ENCODE measurements at places on chromosomes 5 and 9.

- DNase-seq = no peak
Measured at GRCh38 chr9:112341730-112342129, 8.3 kb upstream of the PTBP3 start.

GRCh38 chr5:7668627-7669026 is 182.3 kb downstream of the CFAP90 start:
- DNase-seq = no peak

GRCh38 chr5:91865915-91866314 is 482.8 kb upstream of the ARRDC3 start:
- DNase-seq = no peak

DNA sequence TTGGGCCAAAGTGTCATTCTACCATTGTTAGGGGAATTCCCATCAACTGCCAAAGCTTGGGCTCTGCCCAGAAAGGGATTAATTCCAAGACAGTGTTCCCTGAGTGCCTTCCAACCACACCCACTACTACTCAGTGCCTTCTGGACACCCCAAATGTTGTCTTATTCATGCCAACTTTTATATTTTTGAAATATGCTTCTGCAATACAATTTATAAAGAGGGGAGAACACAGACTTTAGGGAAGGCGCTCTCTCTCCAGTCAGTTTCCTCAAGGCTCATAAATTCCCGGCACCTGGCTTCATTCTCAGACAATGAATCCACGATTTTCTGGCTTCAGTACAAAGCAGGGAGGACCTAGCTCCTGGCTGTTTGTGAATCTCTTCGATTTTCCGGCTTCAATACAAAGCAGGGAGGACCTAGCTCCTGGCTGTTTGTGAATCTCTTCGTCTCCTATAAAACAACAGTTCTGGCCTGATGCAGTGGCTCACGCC is 120.1 kb upstream of the MYO10 start:
- no peak for DNase-seq

DNA sequence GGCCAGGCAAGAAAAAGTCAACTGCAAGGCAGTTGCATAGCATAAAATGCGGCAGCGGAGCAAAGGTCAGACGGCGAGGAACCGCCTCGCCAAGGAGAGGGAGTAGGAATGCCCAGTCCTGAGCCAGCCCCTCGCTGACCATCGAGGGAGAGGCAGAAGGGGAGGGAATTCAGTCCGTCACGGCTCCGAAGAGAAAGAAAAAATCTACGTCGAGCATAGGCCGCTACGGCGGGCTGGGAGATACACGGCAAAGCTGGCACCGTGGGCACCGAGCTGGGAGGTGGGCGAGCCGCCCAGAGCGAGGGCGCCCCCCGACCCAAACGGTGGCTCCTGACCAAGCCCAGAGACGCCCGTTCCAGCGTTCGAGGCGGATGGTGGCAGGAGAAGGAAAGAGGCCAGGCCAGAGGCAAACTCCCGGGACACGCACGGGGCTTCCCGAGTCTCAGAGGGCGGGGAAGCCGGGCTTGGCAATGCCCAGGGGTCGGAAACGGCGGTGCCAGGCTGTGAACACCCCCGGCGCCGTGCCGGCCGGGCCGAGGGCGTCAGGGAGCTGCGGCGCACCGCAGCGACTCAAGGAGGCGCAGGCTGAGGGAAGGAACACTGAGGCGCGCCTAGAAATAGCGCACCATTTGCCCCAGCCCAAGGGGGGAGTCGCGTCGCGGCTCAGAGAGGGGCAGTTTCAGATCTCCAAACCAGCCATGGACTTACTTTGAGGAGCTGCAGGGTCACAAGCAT is 518 bp downstream of the SPRY4 start:
- DNase-seq = no peak

Data from NCI-H1092 treated with DMSO at 0.1 percent for 48 hours (cell line).